ENCODE measurements at places on chromosomes 5 and 9.

DNA sequence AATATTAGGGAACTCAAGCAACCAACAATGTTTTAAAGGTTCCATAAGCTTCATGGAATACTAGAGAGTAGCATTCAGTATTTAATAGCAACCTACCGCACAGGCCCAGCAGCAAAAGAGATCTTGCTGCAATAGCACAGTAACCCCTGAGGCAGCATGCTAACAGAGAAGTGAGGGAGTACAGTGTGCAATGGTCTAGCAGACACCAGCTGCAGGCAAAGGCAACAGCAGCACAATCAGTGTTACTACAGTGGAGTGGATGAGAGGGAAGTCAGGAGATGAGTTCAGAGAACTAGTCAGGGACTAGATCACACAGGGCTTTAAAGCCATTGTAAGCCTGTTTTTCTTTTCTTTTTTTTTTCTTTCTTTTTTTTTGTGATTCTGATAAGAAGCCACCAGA lies 2.8 kb downstream of the TICAM2 start:
- no peak for DNase-seq

GRCh38 chr9:134036130-134036529 lies 10.8 kb downstream of the BRD3OS start:
- DNase-seq: no peak

DNA sequence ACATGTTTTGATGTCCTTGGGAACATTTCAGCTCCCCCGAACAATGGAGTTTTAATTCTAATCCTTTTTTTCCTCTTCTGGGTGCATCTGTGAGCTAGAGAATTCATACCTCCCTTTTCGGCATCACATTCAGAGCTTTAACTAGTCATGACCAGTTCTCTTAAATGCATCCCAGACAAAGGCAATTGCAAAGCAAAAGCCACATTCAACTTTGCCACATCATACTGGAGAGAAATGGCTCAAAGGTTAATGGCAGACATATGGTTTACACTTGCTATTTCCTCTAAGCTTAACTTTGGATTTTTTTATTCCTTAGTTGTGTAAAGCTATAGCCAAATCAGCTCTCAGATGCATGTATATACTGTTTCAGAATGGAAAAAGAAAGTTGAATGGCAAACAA lies 153.3 kb downstream of the ESM1 start:
- DNase-seq: peak; percentile 63

DNA sequence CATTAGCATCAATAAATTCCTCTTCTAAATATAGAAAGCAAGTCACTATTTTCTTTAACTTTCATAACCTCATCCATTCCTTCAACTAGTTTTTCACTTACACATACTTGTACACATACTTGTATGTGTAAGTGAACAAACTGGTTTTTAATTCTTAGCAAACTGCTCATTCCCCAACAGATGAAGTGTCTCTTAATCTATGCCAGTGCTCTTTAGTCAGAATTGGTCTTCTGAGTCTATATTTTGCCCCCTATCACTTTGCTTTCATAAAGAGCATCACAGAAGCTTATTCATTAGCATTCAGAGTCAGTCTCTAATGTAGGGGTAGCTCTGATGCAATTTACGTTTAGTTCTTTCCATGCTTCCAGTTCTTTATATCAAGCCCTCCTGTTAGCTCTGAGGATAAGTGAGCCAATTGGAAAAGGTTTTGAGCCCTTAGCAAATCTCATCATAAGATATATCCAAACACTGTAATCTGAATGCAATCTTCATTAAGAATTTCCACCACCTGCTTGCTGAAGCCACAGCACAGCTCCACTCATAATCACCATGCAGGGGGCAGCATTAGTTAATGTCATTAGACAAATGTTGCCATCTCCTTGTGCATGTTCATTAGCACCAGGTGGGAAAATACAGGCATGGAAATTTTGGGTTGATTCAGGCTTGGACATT lies 178.5 kb upstream of the SLC24A2 start:
- DNase-seq: no peak

- no peak for DNase-seq
Measured at GRCh38 chr9:128361296-128361985, 9.7 kb upstream of the URM1 start.

DNA sequence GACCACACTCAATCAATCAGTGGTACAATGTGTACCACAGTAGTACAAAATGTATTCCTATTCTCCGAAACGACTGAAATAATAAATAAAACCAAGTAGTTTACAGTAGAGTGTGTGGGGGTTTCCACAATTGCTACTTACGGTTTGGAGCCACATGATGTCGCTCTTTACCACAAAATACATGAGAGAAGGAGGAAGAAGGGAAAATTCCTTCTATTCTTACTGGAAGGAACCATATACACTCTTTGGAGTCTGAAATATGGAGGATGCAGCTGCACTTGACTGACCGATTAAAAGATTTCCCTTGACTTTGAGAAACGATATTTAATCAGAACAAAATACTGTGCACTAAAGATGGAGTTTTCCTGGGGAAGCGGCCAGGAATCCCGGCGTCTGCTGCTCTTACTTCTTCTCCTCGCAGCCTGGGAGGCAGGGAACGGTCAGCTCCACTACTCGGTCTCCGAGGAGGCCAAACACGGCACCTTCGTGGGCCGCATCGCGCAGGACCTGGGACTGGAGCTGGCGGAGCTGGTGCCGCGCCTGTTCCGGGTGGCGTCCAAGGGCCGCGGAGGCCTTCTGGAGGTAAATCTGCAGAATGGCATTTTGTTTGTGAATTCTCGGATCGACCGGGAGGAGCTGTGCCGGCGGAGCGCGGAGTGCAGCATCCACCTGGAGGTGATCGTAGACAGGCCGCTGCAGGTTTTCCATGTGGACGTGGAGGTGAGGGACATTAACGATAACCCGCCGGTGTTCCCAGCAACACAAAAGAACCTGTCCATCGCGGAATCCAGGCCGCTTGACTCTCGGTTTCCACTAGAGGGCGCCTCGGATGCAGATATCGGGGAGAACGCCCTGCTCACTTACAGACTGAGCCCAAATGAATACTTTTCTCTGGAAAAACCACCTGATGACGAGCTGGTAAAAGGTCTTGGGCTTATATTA lies at the start of gene PCDHA4:
Gene PCDHA4 (plus strand): TSS at position 235 of the 942 bp plus-strand sequence.
- DNase-seq: no peak

DNA sequence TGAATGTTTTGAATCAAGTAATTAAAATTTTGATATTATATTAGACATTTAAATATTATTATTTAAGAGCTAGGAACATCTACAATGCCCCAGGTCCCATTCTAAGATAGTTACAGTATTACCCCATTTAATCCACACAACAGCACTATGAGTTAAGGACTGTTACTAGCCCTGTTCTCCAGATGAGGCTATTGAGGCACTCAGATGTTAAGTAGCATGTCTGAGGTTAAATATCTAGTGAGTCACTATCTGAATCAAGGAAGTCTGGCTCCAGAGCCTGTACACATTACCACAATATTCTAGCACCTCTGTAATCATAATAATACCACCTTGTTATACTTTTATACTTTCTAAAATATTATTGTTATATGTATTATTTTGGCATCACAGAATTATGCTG lies 304.6 kb downstream of the PDE4D start:
- no peak for DNase-seq

DNA sequence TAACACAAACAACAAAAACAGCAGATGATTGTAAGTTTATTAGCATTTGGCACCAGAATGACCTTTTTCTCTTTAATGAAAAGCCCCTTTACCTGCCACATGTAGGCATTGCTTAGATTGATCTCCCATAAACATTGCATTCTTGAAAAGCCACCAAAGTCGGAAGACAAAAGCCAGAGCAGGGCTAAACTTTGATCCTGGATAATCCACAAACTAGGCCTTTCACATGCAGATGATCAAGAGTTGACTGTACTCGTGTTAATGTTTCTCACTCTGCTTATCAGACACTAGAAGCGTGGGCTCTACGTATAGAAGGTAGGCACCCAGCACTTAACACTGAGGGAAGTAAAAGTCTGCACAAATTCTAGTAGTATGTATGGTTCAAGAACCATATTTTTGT lies 21.0 kb upstream of the PHF2 start:
- DNase-seq: no peak

- no peak for DNase-seq
Measured at GRCh38 chr5:10505517-10506095, 58.3 kb upstream of the ANKRD33B start.

DNA sequence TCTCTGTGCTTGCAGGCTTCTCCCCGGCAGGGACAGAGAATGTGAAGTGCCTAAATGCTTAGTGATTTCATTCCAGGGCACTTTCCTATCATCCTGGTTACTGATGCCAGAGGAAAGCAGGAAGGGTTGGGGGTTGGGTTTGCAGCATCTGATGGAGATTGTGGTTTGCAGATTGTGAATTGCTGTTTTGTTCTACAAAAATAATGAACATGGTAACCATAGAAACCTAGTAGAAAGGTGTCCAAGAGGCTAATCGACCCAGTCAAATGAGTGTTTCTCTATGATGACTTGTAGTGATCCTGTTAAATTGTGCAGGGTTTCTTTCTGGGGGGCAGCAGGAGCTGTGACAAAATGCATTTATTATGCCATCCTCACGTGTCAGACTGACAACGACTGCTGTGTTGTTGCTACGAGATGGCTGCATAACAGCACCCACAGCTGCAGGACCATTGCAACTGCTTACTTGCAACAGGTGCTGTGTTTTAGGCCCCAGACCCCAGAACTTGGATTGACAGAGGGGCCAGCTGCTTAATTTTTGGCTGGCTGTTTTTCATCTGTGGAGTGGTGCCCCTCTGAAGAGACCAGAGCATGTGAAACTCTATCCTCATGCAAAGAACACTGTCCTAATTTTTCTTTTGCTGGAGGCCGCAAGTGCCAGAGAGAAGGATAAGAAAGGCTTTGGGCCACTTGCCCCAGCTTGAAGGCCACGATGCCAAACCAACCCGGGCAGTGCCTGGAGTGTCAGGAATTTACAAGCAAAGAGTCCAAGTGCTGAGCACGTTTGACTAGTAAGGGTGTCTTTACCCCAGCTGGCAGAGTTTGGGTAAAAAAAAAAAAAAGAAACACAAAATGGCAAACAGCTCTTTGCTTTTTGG lies 397.8 kb downstream of the GADD45G start:
- no peak for DNase-seq

DNA sequence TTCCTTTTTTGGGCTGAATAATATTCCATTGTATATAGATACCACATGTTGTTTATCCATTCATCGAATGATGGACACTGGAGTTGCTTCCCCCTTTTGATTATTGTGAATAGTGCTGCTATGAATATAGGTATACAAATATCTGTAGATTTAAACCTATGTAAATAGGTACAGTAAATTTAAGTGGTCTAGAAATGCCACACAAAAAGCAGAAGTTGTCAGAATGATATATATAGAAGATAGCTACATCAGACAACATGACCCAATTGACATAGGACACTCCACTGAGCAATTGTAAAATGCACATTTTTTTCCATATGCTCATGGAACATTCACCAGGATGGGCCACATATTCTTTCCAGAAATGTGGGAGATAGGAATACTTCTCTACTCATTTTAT lies 77.6 kb downstream of the SMIM15 start:
- DNase-seq: no peak

DNA sequence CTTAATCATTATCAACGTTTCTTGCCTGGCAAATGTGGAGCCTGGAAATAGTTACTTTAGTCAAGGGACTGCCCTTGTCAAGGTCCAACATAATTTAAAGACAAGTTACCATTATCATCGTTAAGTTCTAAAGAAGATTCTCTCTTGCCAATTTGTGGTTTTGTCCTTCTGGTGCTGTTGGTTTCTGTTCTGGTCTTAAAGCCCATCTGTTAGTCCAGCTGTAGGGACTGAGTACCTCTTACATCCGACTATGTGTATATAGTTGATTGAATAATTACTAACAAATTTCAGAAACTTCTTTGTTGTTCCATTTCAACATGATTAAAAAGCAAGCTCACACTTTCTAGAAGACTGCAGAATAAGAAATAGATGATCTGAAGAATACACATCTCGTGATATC lies 1854.9 kb downstream of the MAT2B start:
- no peak for DNase-seq

DNA sequence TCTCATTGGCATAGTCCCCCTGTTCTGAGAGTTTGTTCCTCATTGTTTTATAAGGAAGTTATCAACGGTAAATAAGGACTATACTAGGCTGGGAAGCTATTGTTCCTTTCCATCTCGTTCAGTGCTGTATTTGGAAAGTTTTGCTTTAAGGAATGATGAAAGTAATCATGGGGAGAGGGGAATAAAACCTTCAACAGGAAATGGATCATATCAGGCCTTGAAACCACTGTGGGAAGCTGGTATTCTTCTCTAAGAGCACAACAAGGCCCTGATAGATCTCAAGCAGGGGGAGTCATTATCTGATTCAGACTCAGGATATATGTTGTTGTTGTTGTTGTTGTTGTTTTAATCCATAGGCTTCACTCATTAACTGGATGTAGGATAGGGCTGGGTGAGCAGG lies 474.5 kb downstream of the ENC1 start:
- DNase-seq: no peak

DNA sequence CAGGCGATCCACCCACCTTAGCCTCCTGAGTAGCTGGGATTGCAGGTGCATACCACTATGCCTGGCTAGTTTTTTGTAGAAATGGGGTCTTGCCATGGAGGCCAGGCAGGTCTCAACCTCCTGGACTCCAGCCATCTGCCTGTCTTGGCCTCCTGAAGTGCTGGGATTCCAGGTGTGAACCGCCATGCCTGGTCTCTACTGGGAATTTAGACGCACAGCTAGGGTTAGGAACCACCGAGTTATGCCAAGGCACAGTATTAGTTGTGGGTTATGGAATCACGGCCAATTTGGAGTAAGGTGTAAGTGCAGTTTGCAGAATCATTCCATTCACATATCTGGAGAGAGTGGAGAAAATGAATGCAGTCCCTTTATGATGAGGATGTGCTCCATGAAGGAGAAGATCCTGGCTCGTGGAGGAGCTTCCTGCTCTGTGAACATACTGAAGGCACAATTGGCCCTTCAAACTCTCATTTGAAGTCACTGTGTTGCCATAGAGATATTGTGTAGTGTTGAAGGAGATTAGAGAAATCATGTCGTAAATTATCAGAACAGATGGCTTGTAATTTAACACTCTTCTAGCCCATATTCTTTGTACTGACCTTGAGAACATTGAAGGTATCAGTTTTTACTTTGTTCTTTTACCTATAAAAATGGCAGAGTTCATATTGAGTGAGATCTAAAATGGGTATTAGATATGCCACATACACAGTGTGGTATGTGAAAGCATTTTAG lies 18.8 kb downstream of the TRIO start:
- DNase-seq: no peak

- peak; percentile 51 for DNase-seq
Measured at GRCh38 chr5:148972974-148973374, 89.9 kb downstream of the SH3TC2 start.

DNA sequence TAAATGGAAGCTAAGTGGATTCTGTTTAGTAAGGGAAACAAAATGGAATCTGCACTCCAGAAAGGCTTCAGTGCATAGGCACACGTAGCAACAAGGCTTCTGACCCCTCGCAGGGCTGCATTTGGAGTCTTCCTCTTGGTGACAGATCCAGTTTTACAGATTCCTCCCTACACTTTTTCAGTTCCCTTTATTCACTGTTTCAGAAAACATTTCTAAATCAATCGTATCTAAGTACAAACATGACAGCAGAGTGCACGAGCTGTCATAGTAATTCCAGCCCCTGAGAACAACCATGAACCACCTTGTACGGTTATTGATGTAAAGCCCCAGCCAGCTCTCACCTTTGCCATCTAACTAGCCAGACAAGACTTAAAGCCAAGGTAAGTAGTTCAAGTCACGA lies 491.6 kb downstream of the SEMA5A start:
- no peak for DNase-seq
